ENCODE measurements at places on chromosomes 5 and 9.

GRCh38 chr5:130243641-130244040, 339.4 kb downstream of the CHSY3 start:
- DNase-seq: no peak

- no peak for DNase-seq
These were observed 29.1 kb downstream of the TRIP13 start for GRCh38 chr5:921456-922435.

DNA sequence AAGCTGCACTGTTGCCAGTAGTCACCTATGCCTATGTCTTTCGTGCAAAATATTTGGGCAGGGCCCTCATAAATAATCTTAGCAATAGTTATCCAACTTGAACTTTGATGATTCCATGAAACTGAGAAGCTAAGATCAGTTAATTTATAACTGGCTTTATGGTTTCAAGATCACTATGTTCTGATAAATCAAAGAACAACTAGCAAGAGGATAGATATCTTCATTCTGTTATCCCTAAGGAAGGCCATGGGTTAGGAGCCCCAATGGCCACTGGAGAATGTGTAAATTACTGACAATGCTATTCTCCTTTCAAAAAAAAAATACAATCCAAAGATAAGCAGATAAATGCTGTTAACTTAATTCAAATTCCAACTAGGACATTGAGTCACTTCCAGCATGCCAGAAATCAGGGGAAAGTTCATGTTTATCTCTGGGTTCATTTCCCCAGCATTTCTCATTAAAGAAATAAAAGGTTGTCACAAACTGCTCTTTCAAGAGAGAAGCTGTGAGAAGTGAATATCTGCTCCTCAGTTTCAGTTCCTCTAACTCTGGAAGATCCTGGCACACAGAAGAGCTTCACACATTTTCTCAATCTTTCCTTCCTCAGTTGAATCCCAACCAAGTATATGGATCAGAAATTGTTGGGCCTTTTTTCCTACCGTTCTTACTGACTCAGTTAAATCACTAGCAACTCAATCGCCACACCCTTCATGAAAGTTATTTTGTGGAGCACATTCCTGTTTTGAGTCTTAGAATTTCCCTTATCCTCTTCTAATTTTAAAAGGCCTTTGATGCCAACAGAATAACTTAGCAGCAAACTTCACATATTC, 59.6 kb upstream of the SLC1A1 start:
- no peak for DNase-seq

- DNase-seq: no peak
These were observed 138.8 kb upstream of the LMX1B start for GRCh38 chr9:126474786-126475485.

Data from foreskin fibroblast (primary cell).